Transverse colon (tissue), 4 donors: ENCODE measurements at places on chromosomes 11 and 22. TPM values are rescaled to one million over a fixed set of nuclear protein-coding genes. Genes with fewer than 3 reads are reported as not detected.

Gene CDC45
- not detected for total RNA-seq

GRCh38 chr11:16825101-16825500 lies 86.7 kb downstream of the C11orf58 start:
- no peak for DNase-seq
- H3K36me3 ChIP-seq = peaks cover 8% of the 10 kb centered on the region
- H3K4me3 ChIP-seq = no peak overlapping the region
- H3K27me3 ChIP-seq = no peaks in the 10 kb centered on the region

- H3K4me3 ChIP-seq = no peak overlapping the region
- H3K4me1 ChIP-seq = no peaks in the 10 kb centered on the region
- no peaks in the 10 kb centered on the region for H3K36me3 ChIP-seq
- no peaks in the 10 kb centered on the region for H3K27me3 ChIP-seq
- no peak for DNase-seq
- no peak overlapping the region for H3K27ac ChIP-seq
Observed at GRCh38 chr11:7299393-7299792, 47.7 kb downstream of the SYT9 start.

Gene TAF6L
- total RNA-seq = 24.6 TPM

Gene MAPK12
- total RNA-seq = 1.1 TPM

DNA sequence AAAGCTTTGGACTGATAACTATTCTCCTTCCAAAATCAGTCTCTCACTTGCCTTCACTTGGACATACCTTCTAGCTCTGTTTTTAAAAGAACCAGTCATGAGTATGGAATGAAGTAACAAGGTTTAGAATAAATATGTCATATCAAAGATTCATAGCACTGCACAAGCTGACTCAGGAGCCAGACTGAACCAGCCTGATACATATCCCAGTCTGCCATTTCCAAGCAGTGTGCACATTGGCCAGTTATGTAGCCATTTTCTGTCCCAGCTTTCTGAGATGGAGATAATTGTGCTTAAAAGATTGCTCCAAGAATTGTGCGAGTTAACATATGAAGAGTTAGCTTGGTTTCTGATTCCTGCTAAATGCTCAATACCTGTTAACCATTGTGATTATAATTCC lies 311.3 kb downstream of the C11orf87 start:
- no peak overlapping the region for H3K4me3 ChIP-seq
- no peak overlapping the region for H3K27ac ChIP-seq
- H3K36me3 ChIP-seq = no peaks in the 10 kb centered on the region
- no peaks in the 10 kb centered on the region for H3K27me3 ChIP-seq
- H3K4me1 ChIP-seq = peaks cover 11% of the 10 kb centered on the region

Gene PEX16
- total RNA-seq = 42.5 TPM

DNA sequence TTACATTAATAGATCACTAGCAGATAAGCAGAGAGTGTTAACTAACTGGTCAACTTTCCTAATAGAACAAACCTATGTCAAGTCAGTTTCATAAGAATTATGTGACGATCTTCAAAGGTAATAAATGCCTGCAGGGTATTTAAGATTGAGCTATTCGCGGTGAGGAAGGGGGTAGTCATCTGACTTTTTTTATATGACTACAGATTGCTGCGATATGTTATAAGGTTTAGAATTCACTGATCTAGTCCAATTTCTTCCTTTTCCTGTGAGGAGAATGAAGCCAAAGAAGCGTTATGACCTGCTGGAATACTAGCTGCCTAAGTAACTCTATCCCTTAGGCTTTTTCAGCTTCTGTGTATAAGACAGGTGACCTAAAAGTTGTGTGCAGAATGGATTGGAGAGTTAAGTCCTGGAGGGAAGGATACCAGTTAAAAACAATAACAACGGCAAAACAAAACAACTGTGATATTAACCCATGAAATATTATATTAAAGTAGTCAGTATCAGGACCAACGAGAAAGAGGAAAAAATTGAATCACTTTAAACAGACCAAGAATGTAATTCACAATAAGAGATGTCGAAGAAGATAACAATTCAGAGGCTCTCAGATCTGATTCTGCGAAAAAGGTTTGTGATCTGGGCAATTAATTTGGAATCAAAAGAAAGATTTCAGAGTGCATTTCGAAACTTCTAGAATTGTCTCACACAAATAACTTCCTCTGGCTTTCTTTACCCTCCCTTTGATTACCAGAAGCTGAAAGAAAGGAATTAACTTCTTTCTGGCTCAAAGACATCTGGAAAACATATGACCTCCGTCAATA lies 630 bp downstream of the CASP4 start:
- H3K4me1 ChIP-seq = peaks cover 33% of the 10 kb centered on the region
- no peaks in the 10 kb centered on the region for H3K27me3 ChIP-seq
- peak overlapping the region; percentile 32 for H3K4me3 ChIP-seq
- H3K27ac ChIP-seq = peak overlapping the region; percentile 85
- DNase-seq = no peak
- H3K36me3 ChIP-seq = no peaks in the 10 kb centered on the region

Gene CCDC89
- 6.7 TPM for total RNA-seq

DNA sequence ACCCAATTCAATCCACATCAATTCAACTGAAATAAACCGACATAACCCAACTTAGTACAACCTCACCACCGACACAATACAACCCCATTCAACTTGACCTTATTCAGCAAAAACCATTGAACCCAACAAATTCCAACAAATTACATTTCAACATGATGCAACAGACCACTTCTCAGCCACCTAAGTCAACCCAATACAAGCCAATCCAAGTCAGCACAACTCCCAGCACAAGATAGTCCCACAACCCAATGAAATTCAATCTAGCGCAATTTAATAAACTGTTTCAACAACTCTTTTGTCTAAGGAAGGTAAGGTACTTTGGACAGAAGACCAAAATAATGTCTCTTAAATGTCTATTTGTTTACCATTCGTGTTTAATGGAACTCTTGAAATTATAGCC lies 226.0 kb downstream of the MIAT start:
- no peak overlapping the region for H3K4me3 ChIP-seq
- H3K4me1 ChIP-seq = no peaks in the 10 kb centered on the region
- H3K27ac ChIP-seq = no peak overlapping the region
- H3K36me3 ChIP-seq = no peaks in the 10 kb centered on the region

Gene CFAP300
- 0.79 TPM for total RNA-seq

Gene MUC5B
- total RNA-seq = 108 TPM

Gene CRYBA4
- total RNA-seq = not detected

Gene EXPH5
- total RNA-seq = 40.1 TPM
